ENCODE measurements at places on chromosomes 1 and 21.

- DNase-seq, result no peak
Measured at GRCh38 chr1:175206687-175207086, 14.1 kb upstream of the KIAA0040 start.

DNA sequence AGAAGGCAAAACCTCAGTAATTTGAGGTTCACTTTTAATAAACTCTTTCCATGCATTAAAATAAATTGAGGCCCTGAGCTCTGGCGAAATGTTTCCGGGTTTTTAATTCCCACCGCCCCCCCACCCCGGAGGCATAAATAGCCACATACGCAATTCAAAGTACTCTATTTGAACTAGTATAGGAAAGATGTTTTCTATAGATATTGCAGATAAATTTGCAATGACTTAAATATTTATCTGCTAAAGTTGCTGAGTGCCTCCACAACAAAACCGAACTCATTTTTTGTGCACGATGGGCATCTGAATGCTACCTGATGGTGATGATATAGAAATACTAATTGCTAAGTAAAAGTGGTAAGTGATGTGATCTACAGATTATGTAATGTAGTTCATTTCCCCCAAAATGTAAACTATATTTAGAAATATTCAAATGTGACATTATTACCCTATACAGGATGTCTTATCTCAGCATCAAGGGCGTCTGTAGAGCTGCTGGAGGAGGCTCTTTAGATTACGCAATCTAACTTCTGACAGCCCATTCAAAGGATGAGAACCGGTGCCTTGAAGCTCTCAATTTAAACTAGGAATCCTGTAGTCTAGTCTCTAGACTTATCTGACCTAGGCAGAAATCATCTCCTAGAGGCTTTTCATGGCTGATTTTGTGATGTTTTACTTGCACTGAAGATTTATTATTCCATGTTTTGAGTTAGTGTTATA is 8.5 kb downstream of the IRF2BP2 start:
- no peak for DNase-seq

GRCh38 chr1:173024543-173024942 is 26.2 kb downstream of the TNFSF18 start:
- no peak for DNase-seq

DNA sequence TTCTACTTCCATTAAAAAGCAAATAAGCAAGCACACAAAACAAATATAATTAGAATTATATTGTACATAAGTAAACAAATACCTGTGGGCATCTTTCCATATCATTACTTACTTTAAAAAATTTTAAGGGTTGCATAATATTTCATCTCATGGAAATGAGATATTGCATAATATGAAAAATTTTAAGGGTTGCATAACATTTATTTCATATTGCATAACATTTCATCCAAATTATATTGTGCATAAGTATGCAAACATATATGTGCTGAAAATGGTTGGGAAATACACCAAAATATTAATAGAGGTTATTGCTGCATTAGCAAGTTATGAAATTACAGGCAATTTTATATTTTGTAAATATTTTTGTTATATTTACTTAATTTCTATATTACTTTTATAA is 213.7 kb downstream of the KCNH1 start:
- no peak for DNase-seq

GRCh38 chr1:26814377-26814776 is 12.1 kb upstream of the ZDHHC18 start:
- no peak for DNase-seq

GRCh38 chr1:31373056-31373896 is at the start of gene FABP3:
Gene FABP3 (minus strand): TSS chr1:31373076. CDS start chr1:31373014, 62 bp downstream.
- peak; percentile 93 for DNase-seq

DNA sequence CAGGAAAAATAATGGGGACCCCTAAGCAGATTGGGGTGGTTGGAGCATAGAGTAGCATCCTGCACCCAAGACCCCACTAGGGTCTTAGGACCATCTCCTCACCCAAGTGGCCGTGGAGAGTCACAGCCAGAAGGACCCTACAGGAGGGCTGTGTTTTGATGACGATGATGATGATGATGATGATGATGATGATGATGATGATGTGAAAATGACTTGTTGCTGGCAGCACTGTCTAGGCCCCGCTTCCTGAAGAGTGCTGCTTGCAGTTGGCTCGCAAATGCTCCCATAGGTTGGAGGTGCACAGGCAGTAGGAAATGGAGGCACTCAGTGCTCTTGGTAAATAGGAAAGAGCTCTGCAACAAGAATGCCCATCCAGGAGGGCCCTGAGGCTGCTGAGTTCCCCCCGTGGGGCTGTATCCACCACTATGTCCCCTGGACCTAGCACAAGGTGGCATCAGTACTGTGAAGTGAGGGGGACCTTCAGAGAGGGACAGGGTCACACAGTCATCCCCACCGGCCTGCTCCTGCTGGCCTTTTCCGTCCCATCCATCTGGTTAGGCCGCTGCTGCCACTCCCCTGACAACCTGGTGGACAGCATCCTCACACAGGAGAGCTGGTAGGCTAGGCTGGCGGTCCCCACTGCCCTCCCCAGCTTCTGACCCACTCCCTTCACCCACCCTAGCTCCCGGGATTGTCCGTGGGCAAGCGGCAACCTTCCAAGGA is 139.6 kb downstream of the FOXD2 start:
- no peak for DNase-seq

DNA sequence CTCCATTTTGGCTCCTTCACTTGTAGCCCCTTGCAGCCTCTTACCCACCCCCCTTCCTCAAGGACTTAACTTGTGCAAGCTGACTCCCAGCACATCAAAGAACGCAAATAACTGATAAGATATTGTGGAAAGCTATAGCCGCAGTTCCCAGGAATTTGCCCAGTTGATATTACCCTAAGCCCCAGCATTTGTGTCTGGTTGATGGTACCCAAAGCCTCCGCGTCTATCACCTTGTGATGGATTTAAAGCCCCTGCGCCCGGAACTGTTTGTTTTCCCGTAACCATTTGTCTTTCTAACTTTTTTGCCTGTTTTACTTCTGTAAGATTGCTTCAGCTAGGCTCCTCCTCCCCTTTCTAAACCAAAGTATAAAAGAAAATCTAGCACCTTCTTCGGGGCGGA is 5.9 kb downstream of the YARS1 start:
- DNase-seq, result no peak

- no peak for DNase-seq
Measured at GRCh38 chr1:12348113-12348512, 118.3 kb downstream of the VPS13D start.

- DNase-seq, result no peak
Measured at GRCh38 chr1:84668185-84668584, 22.1 kb downstream of the SSX2IP start.

DNA sequence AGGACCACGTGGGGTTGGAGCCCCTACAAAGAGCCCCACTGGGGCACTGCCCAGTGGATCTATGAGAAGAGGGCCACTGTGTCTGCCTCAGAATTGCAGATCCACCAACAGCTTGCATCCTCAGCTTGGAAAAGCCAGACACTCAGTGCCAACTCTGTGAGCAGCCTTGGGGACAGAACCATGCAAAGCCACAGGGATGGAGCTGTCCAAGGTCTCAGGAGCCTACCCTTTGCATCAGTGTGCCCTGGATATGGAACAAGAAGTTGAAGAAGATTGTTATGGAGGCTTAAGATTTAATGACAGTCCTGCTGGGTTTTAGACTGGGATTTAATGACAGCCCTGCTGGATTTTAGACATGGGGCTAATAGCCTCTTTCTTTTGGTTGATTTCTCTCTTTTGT is 1670.9 kb downstream of the PLA2G4A start:
- no peak for DNase-seq

DNA sequence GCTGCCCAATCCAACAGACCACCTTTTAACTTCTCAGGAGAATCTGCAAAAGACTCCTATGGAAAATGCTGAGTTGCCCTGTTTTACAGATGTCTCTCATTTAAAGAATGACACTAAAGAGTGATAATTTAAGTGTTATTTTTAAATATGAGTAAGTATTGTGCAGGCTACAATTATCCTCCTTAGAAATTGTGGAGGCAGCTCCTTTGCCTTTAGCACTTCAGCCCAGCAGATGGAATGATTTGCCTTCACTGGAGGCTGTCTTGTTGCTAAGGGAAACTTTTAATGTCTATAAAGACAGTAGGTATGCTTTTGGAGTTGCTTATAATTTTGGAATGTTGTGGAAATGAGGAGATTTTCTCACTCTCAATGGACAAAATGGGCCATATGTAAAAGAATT is 1345.5 kb downstream of the NCAM2 start:
- no peak for DNase-seq

GRCh38 chr1:67348586-67349252 is 41.0 kb downstream of the IL12RB2 start:
- no peak for DNase-seq

- DNase-seq, result peak; percentile 44
Measured at GRCh38 chr1:174989536-174990220, 10.1 kb upstream of the CACYBP start.

GRCh38 chr1:164769486-164770130 is 210.6 kb downstream of the PBX1 start:
- DNase-seq, result no peak

- DNase-seq, result peak; percentile 7
Measured at GRCh38 chr21:45506241-45506817, 35.9 kb downstream of the SLC19A1 start.

DNA sequence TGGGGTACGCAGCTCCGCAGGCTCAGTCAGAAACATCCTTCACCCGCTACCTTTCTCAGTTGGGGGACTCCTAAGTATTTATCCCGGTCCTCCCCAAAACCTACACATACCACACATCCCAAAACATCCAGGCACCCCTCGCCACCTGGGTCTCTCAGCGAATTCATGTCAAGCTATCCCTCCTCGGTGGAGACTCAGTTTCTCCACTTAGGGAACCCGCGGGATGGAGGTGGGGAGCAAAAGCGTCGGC is 1.3 kb upstream of the ZBTB7B start:
- no peak for DNase-seq

DNA sequence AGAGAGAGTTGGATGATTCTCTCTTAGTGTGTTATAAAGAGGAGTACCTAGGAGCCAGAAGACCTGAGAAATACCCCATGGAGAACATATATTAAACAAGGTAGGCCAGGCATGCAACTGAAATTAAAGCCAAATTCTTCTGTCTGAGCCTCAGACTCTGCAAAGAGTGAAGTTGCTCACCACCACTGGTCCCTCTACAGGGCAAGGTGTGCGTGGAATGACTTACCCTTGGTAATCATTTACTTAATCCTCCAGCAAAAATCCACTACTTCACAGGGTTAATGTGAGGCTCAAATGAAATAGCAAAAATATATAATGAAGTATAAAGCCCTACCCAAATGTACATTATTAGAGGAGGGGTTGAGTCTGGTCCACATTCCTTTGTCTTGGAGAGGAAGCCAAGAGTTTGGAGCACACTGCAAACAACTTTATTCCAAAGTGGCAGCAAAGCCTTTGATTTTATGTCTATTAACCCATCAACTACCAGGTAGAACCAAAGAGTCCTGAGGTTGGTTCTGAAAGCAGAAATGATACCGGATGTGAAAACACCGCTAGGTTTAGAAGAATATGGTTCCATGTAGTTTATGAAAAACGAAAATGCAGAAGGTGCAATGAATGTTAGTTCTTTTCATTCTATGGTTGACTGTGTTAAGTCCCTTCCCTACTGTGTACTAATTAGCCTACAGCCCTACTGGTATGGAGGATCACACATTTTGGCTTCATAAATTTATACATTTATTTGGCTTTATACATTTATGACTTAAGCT is 8.5 kb downstream of the SSR2 start:
- DNase-seq, result no peak

DNA sequence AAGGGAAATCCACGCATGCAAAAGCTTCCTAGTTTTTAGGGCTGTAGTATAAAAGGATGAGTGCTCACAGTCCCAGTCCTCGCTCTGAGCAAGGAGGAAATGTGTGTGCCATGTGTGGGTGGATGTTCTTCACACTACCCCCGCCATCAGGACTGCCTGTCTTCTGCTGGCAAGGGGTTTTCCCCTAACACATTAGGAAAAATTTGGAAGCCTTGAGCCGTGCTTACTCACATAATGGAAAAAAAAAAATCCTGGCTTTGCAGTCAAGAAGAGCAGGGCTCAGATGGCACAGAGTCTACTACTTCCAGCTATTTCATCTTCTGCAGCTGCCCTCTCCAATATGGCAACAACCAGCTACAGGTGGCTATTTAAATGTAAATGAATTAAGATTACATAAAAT is 363.1 kb downstream of the PLPP3 start:
- no peak for DNase-seq

DNA sequence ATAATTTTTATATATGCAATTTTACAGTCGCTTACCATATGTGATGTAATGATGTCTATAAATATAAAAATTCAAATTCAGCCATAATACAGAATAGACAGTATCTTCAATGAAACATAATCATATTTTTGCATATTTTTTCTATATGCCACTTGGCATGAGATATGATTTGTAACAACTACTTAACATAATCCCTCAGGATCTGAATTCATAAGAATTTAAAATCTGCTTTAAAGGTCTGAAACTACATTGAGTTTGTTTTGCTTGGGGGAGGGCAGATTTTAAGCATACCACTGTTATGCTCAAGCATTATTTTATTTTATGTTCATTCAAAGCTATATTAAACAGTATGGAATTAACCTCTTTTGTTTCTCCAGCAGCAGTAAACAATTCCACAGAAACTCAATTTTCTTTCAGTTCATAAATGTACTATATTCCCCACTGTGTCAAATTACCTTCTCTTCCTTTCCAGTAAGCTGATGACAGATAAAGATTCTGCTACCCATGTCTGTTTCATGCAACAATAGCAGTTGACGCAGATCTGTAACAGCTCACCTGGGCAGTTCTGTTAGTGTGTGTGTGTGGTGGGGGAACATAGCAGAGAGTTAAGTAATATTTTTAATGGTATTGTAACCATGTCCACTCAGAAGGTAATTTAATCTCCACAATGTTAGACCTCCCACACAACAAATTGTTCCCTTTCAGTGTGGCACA is 224.8 kb downstream of the NTNG1 start:
- no peak for DNase-seq

DNA sequence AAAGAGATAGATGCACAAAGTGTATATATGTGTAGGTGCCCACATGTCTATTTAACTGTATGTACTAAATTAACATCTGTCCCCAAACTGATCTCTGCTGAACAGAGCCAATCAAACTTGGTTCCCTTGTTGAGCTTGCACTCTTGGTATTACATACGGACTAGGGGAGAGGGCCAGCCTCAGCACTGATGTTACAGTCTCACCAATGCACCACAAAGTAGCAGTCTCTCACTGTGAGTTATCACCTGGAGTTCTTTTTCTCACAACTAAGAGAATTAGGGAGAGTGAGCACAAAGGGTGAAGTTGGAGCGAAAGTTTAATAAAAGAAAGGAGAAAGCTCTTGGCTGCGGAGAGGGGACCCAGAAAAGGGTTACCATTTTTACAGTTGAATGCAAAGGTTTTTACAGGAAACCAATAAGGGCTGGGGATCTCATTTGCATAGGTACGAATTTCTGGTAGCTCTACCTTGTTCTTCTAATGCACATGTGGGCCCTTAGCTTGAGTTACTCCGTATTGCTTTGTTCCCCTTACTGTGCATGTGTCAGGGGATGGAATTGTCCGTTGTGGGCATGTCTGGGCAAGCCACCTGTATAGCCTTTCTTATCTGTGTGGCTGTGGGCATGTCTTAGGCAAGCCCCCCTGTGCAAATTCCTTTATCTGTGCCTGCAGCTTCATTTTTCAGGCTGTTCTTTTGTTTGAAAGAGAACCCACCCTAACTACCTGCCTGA is 13.3 kb upstream of the CHI3L2 start:
- DNase-seq, result no peak

All from left ventricle myocardium superior (tissue), 1 donor.